ENCODE measurements at places on chromosomes 2 and 18. TPM values are rescaled to one million over a fixed set of nuclear protein-coding genes. Genes with fewer than 3 reads are reported as not detected.
A peak's percentile ranks its signal among the peaks of the same experiment; 100 is the strongest.

DNA sequence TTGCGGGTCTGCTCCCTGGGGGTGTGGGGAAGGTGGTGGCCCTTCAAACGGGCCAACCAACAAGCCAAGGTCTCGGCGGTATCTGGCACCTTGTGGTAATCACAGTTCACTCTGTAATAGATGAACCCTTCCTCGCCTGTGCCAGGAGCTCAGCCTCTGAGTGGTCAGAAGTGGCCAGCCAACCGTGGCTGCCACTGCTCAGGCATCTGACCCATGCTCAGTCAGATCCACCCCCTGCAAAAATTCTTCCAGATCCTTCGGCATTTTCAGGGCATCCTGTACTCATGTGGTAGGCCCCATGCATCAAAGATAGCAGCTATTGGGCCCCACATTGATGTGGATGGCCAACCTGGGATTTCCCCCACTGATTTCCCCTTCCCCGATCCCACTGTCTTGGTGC is 39.6 kb upstream of the SERPINE2 start:
- DNase-seq = peak; percentile 76

GRCh38 chr18:59540780-59541179 is 156.4 kb downstream of the CCBE1 start:
- no peak for DNase-seq

- DNase-seq = no peak
These were observed 5.0 kb upstream of the SMAD2 start for GRCh38 chr18:47935321-47936055.

COL4A4 gene
- total RNA-seq = 16.5 TPM

Measured in thyroid gland (tissue), 4 donors.